SJCRH30 (cell line): ENCODE measurements at places on chromosomes 16 and 17. TPM values are rescaled to one million over a fixed set of nuclear protein-coding genes. Genes with fewer than 3 reads are reported as not detected.

- no peaks in the 10 kb centered on the region for H3K27me3 ChIP-seq
- no peak for DNase-seq
- H3K4me3 ChIP-seq, result no peak overlapping the region
- H3K27ac ChIP-seq, result no peak overlapping the region
Observed at GRCh38 chr17:901191-901950, 78.2 kb downstream of the NXN start.

Gene GLOD4
- 34.6 and 45.0 TPM in 2 replicates for total RNA-seq

Gene LRRC45
- total RNA-seq, result 17.3 and 21.3 TPM in 2 replicates

DNA sequence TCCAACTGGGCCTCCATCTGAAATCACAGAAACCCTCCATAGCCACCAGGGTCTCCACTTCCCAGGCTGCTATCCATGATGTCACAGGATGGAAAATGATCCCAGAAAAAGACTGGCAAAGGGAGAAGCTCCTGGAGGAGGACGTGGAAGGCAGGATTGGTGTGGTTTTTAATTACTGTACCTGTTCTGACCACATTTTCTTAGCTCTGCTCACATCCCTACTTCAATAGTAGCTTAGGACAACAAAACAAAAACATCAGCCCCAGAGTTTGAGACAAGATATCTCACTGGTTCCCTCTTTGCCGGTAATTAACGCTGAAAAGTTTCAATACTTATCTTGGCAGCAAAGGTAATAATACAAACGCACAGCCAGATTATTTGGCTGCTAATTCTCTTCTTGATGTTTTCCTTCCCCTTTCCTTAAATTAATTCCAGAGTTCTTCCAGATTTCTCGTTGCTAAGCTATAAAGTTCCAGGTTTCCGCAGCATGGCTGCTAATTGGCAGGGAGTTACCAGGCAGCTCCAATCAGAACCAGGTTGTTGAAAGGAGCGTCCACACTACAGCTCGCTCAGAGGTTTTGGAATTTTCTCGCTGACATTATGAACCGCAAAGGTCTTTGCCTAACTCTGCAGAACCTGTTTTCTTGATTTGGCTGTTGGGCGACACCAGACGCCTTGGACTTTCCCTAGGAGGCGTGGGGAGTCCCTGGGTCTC, 263.4 kb downstream of the MRTFB start:
- H3K4me1 ChIP-seq, result no peaks in the 10 kb centered on the region
- H3K27ac ChIP-seq, result no peak overlapping the region
- H3K27me3 ChIP-seq, result no peaks in the 10 kb centered on the region
- no peaks in the 10 kb centered on the region for H3K36me3 ChIP-seq
- no peak overlapping the region for H3K4me3 ChIP-seq

Gene SNAI3
- 0.47 and 0.56 TPM in 2 replicates for total RNA-seq

Gene STH
- 0.43 TPM in 1 of 2 replicates, not detected in the other for total RNA-seq

Gene C17orf67
- 0.76 and 1.5 TPM in 2 replicates for total RNA-seq
